ENCODE measurements at places on chromosomes 12 and 14.

- DNase-seq = no peak
Observed at GRCh38 chr14:36426836-36427235, 93.2 kb downstream of the NKX2-1 start.

DNA sequence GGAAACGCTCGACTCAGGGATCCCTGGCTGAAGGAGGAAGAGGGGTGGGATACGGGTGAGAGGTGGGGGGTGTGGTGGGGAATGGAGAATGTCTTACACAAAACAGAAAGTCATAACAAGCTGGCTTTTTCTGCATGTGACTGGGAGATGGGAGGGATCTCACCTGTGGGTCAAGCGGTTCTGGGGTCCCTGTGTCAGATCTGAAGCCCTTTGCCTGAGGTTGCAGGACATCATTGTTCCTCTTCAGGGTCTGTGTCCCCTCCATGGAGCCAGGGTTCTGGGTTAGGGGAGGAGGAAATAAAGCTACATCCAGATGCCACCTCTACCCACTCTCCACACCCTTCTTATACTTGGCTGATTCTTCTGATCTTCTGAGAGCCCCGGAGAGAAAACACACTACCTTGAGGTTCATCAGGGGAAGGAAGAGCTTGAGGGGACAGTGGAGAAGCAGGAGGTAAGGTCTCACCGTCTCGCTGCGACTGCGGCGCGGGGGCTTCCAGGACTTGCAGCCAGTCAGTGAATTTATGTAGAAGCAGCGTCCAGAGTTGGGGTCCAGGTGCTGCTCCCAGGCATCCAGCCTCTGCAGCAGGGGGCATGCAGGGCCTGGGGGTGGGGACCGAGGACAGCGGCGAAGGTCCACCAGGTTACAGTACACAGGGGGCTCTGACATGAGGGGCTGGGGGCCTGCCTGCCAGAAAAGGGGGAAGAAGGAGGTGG is 2.5 kb downstream of the ARHGAP9 start:
- DNase-seq = no peak

- no peak for DNase-seq
Observed at GRCh38 chr14:52729585-52729924, 411 bp upstream of the STYX start.

- DNase-seq = no peak
Observed at GRCh38 chr14:79408696-79409095, 802.6 kb downstream of the DIO2 start.

DNA sequence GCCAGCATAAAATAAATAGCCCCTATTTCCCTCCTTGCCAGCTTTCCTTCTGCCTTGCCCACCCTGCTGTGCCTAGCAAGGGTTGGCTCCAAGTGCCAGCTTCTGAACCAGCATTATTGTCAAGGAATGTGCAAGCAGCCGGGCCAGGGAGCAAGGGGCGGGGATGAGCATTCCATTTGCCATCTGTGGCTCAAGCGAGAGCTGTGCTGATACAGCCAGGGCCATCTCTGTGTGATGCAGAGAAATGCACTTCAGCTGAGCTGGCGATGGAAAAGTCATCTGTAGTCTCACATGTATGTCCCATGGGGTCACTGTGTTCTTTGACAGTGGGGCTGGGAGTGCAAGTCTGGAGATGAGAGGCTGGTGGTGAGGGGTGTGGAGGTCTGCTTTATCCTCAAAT is 137.3 kb downstream of the SUDS3 start:
- no peak for DNase-seq

DNA sequence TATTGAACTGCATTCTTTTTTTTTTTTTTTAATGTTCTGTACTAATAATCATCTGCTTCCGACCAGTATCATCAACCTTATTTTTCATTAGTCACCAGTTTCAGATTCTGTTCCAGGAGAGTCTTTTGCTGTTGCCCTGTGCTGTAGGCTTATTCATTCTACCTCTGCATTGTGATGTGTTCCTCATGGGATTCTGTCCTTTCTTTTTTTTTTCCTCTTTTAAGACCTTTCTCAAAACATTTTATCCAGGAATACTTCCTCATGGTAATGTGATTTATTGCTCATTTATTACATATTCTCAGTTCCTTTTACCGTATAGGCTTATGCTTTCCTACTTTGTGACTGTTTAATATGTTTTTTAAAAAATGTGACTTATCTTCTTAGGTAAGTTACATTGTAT is 4.8 kb downstream of the NDUFA9 start:
- DNase-seq = no peak

DNA sequence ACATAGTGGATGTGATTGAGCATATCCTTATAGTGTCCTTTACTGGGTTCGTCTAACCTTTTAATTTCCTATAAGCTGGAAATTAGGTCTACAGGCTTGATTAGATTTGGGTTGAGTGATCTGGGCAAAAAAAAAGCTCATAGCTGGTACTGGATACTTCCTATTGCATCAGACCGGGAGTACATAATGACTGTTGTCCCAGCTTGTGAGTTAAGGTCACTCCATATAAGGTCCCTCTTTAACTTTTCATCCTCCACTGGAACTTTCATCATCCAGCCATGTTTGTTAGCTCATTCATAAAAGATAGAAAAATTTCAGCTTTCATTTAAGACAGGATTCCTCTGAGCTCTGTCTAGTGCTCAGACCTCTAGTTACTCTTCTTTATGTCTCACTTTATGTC is 80.8 kb downstream of the C14orf132 start:
- peak; percentile 56 for DNase-seq

- DNase-seq = no peak
Observed at GRCh38 chr14:99696929-99697328, 12.8 kb downstream of the CYP46A1 start.

DNA sequence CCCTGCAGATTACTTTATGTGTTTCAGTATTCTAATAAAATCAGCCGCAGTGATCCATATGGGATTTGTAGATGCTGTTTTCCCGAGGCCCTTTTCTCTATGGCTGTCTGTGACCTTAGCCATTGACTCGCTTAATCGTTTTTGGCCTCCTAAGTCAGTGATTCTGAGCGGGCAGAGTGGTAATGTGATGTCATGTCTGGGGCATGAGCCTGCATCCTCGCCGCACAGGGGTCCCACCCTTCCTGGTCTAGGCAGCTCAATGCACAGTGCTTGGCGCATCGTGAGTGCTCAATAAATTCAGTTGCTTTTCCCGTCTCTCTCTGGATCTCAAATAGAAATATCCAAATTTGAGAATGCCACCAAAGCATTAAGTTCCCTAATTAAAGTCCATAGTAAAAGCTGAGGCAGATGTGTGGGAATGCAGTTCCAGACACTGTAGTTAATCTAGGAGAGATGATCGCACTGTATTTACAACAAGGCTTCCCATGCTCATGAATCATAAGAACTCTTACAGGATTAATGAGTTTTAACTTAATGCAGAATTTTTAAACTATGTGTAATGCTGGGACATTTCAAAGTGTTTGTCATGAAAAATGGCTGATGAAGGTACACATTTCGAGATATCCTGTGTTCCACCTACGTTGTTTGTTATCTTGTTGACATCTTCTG is 29.3 kb downstream of the HMGA2 start:
- DNase-seq = no peak

GRCh38 chr12:29425722-29426121 is 44.8 kb upstream of the ERGIC2 start:
- DNase-seq = peak; percentile 3

GRCh38 chr12:109741970-109742703 is 28.5 kb downstream of the FAM222A start:
- DNase-seq = no peak

DNA sequence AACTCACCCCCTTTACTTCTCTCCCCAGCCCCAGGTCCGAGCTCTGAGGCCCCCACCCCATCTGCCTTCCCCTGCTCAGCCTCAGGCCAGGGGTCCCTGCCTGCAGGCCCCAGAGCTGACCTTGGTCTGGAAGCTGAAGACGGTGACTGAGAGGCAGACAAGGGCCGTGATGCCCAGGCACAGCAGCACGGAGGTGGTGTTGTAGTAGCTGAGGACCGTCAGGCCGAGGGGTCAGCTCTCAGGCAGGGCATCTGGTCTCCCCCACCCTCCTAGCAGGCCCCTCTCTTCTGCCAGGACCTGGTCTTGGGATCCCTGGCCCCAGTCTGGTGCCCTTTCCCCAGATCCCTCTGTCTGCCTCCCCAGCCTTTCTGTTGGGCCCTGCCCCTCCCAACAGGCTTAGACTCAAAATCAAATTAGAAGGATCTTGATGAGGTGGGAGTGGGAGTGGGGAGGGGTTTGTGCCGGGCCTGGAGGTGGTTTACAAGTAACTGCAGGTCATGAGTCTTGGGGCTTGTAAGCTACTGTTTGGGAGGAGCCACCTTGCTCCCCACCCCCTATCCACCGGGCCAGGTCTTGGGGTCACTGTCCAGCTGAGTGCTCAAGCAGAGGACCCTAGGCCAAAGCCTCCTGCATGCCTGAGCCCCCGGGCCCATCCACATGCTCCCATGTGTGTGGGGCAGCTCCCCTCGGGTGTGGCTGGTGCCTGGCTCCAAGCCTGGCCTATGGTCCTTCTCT is 14.2 kb downstream of the FAIM2 start:
- DNase-seq = no peak

DNA sequence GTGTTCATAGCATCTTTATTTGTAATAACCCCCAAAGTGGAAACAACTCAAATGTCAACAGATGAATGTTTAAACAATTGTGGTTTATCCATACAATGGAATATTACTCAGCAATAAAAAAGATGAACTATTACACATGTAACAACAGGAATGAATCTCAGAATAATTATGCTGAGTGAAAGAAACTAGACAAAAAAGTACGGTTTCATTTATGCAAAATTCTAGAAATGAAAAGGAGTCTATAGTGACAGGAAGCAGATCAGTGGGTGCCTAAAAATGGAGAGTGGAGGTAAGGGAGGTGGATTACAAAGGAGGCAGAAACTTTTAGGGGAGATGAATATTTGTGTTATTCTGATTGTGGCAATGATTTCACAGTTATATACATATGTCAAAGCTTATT is 4.8 kb downstream of the PRKCH start:
- no peak for DNase-seq

- DNase-seq = no peak
Observed at GRCh38 chr14:84131924-84132323, 1398.0 kb upstream of the FLRT2 start.

DNA sequence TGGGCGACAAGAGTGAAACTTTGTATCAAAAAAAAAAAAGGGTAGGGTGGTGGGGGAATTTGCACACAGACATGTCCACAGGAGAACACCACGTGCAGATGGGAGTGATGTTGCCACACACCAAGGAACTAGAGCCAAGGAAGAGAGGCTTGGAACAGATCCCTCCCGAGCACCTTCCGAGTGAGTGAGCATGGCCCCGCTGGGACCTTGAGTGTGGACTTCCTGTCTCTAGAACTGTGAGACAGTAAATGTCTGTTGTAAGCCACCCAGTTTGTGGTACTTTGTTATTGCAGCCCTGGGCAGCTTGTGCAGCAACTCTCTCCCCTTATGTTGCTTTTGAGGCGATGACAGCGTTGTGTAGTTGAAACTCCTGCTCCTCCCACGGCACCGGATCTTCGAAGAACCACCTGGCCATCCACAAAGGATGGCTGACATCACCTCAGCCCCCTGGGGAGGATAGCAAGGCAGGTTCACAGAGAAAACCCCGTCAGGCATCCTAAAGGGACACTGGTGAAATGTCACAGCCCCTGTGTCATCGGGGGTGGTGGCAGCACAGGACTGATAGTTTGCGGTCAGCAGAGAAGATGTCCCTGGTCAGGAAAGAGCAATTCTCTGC is 54.7 kb upstream of the PLEKHG3 start:
- DNase-seq = peak; percentile 45

- no peak for DNase-seq
Observed at GRCh38 chr12:92360543-92360942, 214.9 kb upstream of the BTG1 start.

- no peak for DNase-seq
Observed at GRCh38 chr12:5912437-5913334, 32.4 kb downstream of the ANO2 start.

DNA sequence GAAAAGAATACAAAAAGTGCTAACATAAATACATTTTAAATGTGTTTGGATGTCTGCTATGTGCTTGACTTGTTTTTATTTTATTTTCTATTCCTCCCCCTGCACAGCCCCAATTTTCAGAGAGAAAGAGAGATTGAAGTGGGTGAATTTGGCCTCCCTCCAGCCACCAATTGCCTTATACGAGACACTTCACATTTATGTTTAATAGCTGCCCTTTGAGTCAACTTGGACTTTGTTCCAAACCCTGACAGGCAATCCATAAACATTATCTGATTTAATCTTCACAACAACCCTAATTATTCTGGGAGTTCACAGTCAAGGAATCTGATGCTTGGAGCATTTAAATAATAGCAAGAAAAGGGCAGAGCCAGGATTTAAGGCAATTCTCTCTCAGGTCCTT is 161.7 kb downstream of the SLC15A4 start:
- DNase-seq = no peak

DNA sequence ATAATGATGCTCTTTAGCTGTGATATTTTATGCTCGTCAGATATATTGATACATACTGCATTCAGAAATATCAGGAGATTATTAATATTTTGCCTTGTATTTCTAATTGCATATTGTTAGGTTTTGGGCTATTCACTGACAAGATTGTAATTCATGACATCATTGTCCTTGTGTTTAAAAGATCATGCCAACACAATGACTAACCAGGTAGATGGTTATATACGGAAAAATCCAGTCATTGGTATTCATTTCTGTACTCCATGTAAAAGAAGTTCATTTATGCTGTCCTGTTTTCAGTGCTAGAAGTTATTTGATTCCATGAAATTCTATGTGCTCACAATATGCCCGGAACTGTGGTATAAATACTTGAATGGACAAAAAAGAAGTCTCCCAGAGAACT is 107.5 kb downstream of the KITLG start:
- peak; percentile 27 for DNase-seq
